Immature natural killer cell (primary cell): ENCODE measurements at places on chromosomes 7 and 10.

DNA sequence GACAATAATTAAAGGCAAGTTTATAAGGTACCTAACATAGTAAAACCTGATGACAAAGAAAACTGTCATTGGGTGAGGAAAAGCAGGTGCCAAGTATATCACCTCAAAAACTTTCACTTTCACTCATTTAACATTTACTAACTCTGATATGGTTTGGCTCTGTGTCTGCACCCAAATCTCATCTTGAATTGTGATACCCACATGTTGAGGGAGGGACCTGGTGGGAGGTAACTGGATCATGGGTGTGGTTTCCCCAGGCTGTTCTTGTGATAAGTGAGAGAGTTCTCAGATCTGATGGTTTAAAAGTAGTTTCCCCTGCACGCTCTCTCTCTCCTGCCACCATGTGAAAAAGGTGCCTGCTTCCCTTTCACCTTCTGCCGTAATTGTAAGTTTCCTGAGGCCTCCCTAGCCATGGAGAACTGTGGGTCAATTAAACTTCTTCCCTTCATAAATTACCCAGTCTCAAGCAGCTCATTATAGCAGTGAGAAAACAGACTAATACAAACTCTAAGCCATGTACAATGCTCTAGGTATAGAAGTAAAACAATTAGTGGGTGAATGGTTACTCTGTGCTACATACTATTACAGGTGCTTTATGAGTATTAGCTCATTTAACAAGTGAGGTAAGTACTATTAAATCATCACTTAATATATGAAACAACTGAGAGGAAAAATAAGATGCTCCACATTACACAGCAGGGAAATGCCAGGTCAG is 199.0 kb downstream of the CHCHD3 start:
- peak; percentile 45 for DNase-seq

DNA sequence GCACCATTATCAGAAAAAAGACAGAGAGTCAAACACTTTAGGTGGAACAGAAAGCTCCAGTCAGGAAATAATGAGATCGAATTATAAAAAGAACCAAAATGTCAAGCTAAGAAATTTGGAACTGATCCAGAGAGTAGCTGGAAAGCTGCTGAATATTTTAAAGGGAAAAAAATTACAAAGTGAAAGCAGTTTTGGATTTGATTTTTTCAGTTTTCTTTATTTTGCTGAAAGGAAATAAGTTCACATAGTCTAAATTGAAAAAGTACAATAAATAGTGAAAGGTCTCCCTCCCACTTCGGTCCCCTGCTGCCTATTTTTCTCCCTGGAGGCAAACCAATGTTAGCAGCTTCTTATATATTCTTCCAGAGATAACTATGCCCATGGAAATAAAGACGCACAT is 11.3 kb upstream of the TOMM7 start:
- no peak for DNase-seq

DNA sequence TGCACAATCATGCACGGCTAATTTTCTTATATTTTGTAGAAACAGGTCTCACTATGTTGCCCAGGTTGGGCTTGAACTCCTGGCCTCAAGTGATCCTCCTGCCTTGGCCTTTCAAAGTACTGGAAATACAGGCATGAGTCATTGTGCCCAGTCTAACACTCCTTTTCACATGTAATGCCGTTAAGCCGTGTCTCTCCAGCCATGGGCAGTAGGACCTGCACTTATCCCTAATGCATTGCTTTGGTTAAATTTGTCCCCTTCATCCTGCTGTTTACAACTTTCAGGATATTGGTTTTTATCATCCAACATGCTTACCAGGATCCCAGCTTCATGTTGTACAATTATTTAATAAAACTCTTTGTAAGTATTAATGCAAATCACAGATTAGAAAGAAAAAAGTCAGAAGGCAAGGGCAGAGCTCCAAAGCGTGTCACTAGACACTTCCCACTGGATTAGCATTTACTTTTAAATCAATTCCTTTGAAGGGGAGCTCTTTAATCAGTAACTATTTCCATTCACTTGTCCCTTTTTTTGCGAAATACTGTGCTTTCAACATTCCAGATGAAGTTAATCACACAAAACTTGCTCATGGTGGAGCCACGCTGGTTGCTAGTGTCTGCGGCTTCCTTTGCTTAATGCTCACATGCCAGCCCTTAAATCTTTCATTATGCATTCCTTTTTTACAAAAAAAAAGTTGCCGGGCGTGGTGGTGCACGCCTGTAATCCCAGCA is 256.0 kb upstream of the AUTS2 start:
- DNase-seq: no peak

DNA sequence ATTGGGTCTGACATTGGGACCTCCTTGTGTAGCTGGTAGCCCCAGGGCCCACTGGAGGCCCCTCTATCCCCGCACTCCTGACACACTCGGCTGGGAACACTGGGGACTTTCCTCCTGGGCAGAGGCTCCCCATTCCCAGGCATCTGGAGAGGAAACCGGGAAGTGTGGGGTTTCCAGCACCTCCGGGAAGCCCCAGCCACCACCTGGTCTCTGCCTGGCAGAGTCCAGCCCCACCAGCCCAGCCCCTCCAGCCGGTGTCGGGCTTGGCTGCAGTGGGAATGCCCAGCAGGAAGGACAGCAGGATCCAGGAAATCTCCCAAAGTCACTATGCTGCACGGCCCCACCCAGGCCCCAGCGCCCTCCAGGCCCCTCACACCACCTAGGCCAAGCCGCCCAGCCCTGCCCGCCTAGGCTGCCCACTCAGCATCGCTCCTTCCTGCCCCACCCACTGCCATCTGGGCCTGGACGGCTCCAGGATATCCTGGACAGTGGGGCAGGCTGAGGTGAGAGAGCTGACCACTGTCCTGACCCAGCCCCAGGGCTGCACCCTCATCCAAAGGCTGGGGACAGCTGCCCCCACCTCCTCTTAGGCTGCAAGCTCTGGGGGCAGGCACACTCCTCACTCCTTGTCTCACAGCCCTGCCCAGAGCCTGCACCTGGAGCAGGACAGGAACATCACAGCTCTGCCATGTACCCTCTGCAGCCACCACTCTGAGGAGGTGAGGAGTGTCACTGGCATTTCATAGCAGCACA is 11.8 kb downstream of the RASGEF1A start:
- DNase-seq: no peak

GRCh38 chr7:94687810-94688209 is 31.9 kb upstream of the SGCE start:
- DNase-seq: no peak

DNA sequence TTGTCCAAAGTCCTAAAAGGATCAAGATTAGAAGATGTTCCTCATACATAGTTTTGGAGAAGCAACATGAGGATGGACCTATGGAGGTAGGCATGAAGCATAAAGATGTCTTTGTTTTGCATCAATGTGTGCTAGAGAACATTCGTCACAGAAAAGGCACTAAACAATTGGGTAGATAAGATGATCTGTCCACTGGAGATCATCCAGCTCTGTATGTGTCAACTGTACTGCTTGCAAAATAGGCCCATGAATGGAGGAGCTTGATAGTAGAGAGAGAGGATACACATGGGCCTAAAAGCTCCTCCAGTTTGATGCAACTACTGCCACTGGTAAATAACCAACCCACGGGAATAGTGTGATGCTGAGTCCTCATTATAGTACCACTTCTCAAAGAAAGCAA is 286.4 kb upstream of the HGF start:
- DNase-seq: no peak

DNA sequence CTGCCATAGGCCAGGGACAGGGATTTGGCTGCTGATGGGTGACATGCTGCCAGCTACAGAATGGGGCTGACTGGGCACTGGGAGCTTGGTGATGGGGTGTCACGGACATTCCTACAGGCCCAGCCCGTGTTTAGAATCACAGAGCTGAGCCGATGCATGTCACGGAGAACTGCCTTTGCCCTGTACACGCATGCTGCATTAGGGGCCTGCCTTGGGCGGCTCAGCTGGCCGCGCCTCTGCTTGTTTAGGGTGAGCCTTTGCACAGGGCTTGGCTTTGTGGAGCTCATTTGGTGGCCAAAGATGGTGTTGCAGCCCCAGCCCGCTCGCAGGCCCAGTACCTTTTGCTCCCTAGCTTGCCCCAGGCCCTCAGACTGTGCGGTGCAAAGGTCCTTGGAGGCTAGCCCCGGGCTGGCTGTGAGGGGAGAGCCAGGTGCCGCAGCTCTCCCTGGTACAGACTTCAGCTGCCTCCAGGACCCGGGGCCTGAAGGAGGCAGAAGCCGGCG is 108.4 kb upstream of the BTBD16 start:
- no peak for DNase-seq

DNA sequence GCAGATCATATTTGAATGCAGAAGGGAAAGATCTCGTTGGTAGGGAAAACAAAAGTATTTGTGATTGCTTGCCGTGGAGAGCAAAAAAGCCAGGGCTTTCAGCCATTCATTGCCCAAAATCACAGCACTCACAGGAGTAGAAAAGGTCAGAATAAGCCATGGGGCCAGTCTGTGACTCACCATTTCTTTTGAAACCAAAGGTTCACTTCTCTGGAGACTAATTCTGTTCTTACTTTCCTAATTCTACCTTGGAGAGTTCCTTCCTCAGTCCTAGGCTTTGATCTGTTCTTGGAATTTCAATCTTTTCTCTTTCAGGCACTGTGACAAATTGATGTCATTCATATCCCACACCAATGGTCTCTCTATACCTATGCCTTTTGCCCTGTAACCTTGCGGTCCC is 54.1 kb upstream of the FAM180A start:
- no peak for DNase-seq

DNA sequence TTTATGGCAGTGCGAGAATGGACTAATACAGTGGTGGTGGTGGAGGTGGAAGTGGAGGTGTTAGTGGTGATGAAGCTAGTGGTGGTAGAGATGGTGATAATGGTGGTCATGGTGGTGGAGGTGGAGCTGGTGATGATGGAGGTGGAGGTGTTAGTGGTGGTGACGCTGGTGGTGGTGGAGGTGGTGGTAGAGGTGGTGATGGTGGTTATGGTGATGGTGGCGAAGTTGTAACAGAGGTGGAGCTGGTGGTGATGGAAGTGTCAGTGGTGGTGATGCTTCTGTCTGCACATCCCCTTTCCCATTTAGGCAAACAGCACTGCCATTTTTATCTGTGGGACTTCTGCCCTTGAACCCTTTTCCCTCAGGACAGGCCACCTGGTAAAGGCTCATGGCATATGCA is 7.4 kb upstream of the PTPRN2 start:
- DNase-seq: peak; percentile 23

- no peak for DNase-seq
Observed at GRCh38 chr7:50738932-50739331, 43.8 kb downstream of the GRB10 start.

- DNase-seq: no peak
Observed at GRCh38 chr7:4302203-4302905, 379.7 kb upstream of the FOXK1 start.

- no peak for DNase-seq
Observed at GRCh38 chr10:12954866-12955265, 46.6 kb downstream of the CCDC3 start.
